ENCODE measurements at places on chromosomes 7 and 10. TPM values are rescaled to one million over a fixed set of nuclear protein-coding genes. Genes with fewer than 3 reads are reported as not detected.
A peak's percentile ranks its signal among the peaks of the same experiment; 100 is the strongest.

GRCh38 chr10:29688230-29688661 is 53.5 kb upstream of the SVIL start:
- no peak for DNase-seq

IDE gene
- 47.8 TPM for total RNA-seq

DNA sequence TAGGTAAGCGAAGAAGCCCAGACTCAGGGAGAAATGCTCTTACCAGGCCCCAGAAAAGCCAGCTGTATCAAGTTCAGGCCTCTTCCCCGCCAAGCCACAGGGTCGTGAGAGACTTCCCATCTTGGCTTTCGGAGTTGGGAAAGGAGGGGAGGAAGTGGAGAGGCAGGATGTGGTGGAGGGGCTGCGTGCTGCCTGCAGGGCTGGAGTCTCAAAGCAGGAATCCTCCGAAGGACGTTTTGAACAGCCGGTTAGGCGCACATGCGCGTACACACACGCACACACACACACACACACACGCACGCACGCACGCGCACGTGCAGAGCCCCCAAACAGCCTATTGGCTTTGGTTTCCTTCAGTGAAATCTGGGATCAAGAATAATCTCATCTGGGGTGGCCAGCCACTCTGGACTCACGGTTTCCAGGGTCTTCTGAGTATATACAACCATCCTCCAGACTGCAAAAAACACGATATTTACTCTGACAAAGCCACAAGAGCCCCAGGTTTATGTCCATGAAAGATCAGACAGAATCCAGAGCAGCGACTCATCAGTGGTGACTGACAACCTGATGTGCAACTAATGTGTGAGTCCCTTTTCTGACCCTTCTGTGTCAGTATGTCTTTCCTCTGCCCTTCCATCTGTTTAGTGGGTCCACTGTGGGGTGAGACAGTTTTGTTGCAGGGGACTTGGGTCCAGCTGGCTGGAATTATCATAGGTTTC is 115.0 kb upstream of the ZNF438 start:
- peak; percentile 68 for DNase-seq

DNA sequence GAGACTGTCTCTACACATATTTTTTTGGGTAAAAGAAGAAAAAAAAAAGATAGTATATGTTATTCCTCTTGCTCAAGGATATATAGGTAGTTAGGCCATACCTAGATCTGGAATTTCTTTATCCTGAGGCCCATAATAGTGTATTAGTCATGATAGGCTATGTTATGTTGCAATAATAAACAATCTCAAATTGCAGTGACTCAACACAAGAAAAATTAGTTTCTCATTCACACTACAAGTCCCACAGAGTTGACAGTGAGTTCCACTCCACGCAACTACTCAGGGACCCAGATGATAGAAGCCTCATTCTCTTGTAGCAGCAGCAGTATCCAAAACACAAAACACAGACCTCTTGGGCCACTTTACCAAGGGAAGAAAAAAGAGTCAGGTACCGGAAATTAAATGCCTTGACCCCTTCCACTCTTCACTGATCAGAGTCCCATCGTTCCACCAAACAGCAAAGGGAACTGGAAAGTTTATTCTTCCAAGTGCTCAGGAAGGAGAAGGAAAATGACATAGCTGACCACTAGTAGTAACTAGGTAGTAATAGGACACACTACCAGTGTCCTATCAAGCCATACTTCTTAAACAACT is 7.4 kb upstream of the C10orf67 start:
- no peak for DNase-seq

DNA sequence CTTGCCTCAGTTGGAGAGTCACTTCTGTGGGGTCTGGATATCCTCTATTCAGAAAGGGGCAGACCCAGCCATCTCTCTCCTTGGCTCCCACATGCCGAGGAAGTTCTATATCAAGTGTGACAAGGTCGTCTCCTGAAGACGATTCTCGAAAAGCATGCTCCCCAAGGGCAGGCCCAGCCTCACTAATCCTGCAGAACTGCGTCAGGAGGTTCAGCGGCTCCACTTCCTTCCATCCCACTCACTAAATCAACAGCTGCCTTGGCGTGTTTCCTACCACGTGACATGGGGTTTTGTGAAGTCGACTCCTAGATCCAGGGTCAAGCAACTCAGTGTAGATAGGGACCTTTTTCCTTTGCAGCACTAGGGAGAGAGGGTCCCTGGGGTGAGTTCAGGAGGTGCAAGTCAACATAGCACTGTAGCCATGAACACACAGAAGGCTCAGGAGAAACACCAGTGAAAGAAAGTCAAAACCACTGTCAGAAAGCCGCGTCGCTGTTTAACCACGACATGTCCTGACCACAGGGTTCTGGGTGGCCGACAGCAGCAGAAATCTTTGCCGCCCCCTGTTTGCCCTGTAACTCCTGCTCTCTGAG is 156.4 kb downstream of the PRPF18 start:
- DNase-seq = no peak

DNA sequence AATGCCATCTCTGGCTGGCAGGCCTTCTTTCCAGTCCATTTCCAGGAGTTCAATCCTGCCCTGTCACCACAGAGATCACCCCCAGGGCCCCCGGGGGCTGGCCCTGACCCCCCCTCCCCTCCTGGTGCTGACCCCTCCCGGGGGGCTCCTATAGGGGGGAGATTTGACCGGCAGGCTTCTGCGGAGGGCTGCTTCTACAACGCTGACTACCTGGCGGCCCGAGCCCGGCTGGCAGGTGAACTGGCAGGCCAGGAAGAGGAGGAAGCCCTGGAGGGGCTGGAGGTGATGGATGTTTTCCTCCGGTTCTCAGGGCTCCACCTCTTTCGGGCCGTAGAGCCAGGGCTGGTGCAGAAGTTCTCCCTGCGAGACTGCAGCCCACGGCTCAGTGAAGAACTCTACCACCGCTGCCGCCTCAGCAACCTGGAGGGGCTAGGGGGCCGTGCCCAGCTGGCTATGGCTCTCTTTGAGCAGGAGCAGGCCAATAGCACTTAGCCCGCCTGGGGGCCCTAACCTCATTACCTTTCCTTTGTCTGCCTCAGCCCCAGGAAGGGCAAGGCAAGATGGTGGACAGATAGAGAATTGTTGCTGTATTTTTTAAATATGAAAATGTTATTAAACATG is 6.0 kb downstream of the CHPF2 start:
- DNase-seq = peak; percentile 29

STEAP2 gene
- 15.1 TPM for total RNA-seq

GRCh38 chr7:96235281-96235680 is 86.6 kb downstream of the SLC25A13 start:
- no peak for DNase-seq

SNX10 gene
- total RNA-seq = 1.1 TPM

LIPM gene
- not detected for total RNA-seq

DNA sequence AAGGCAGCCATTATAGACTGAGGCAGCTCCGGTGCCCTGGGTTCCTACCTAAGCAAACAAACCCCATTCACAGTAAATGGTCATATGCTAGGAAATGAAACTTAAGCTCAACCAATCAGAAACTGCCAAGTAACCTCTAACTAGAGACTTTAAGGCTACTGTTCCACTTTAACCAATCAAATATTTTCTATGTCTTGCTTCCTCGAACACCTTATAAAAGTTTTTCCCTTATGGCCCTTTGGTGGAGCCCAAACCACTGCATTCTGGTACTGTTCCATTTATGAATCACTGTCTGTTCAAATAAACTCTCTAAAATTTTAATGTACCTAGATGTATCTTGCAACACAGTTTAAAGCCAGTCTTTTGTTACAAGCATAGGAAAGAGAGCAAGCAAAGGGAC is 361.1 kb downstream of the HGF start:
- no peak for DNase-seq

EPC1 gene
- total RNA-seq = 18.6 TPM

DNA sequence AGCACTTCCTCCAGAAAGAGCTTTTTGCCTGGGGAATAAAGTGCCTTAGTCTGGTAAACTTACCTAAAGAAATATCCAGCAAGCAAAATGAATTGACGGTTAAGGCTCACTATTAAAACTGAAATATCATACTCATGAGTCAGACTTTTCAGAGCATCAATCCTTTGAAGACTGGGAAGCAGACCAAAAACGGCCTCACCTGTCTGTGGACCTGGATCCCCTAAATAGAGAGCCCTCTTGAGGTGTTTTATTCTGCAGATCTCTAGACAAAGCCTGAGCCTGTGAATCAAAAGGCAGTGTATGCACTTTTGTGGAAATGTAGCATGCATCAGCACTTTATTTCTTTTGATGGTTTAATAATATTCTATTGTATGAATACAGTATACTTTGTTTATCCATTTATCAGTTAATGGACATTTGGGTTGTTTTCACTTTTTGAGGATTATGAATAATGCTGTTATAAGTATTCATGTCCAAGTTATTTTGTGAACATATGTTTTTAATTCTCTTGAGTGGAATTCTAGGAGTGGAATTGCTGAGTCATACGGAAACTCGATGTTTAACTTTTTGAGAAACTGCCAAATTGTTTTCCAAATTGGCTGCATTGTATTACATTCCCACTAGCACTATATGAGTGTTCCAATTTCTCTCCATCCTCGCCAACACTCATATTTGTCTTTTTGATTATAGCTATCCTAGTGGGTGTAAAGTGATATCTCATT is 449.0 kb upstream of the IGFBP3 start:
- DNase-seq = no peak

DNA sequence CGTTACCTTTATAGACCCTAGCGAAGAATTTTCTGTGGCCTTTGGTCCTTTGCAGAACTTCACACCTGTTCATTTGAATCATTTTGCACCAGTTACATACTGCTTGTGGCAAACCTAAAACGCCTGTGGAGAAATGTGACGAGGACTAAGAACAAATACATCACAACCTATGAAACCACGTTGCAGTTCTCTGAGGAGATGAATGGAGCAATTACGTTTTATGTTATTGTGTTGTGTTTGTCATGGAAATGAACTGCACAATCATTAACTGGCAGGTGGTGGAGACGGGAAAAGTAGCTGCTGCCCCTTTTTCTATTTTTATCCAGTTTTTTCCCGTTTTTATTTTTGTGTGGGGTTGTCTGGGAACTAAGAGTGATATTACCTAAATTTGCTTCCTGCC is 505.5 kb downstream of the SDK1 start:
- no peak for DNase-seq

DNA sequence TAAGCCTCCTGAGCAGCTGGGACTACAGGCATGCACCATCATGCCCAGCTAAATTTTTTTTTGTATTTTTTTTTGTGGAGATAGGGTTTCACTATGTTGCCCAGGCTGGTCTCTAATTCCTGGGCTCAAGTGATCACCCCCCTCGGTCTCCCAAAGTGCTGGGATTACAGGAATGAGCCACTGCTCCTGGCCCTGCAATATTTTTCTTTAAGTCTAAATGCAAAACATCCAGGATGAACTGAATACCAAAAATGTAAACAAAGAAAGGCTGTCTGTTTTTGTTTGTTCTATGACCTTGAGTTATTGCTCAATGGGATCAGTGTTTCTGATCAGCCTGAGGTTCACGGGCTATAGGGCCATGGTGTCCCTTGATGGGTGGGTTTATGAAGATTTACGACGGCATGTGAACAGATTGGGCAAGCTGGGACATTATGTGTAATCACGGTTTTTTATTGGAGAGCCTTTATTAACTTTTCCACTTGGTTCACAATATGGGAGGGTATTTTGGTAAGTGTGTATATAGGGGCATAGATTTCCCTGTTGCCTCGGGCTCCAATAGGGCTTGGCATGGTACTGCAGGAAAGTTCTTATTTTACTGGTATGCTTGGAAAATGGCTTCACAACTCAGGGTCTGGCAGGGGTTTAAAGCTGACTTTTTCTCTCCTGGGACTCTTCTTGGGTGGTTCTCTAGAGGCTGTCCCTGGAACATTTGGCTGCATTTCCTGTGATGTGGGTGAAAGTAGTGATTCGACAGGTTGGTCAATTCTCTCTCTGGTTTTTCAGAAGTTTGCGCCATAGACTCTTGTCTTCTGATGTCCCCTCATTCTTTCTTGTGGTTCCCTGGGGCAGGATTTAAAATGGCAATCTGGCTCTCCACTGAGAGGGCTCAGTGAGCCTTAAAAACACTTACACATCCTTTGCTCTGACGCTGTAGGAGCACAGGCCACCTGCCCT is 41.6 kb downstream of the MRPS33 start:
- DNase-seq = no peak

CFAP46 gene
- 1.5 TPM for total RNA-seq

DNA sequence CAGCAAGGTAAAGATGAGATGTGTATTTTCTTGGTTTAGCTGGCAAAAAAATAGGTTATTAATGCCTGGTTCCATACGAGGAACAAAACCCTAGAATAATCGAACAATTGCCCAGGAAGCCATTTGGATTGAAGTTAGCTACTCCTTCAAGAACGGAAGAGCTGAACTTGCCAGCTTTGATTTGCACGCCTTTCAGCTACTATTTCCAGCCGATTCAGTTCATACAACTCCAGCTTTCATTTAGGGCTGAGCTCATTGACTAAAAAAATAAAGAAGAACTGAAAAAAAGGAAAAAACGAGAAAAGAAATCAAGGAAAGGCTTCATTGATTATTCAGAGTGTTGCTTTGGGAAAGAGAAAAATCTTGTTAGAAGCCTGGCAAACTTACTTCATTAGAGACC is 60.4 kb downstream of the PTN start:
- no peak for DNase-seq

GRCh38 chr10:85666102-85666501 is 700.5 kb downstream of the GRID1 start:
- no peak for DNase-seq

MUC12 gene
- total RNA-seq = not detected

TBXAS1 gene
- total RNA-seq = 5.0 TPM

- no peak for DNase-seq
Measured at GRCh38 chr7:30278376-30278775, 6.0 kb upstream of the ZNRF2 start.

HIF1AN gene
- total RNA-seq = 54.6 TPM

GRCh38 chr7:70703785-70704184 is 428.2 kb upstream of the GALNT17 start:
- DNase-seq = no peak

IL6 gene
- 1.2 TPM for total RNA-seq

DNA sequence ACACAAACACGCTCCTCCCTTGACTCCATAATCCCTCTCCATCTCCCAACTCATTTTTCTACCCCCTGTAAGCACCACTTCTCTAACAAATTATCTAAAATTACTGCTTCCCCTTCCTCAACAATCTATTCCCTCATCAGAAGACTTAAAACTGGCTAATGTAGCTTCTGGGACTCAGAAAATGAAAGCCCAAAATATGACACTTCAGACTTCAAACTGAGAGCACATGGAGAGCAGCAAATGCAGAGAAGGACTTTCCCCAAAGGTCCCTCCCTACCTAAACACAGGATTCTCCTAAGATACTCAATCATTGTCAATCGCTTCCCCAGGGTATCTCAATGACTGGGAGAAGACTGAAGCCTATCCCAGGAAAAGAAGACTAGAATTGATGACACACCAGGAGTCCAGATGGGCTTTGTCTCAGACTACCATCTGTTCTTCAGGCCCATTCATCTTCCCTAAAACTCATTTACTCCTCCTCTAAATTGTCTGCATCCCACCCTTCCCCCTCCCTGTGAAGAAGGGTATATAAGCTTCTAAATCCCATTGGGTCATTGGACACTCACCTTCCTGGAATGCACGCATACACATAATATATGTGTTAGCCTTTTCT is 39.2 kb downstream of the ST8SIA6 start:
- no peak for DNase-seq

GRCh38 chr7:55420530-55420929 is 55.4 kb downstream of the LANCL2 start:
- DNase-seq = no peak

Data from left ventricle myocardium superior (tissue), 1 donor.